ENCODE measurements at places on chromosomes 16 and 17.

GRCh38 chr16:2953706-2954627 is 10.1 kb upstream of the KREMEN2 start:
- no peak for DNase-seq

DNA sequence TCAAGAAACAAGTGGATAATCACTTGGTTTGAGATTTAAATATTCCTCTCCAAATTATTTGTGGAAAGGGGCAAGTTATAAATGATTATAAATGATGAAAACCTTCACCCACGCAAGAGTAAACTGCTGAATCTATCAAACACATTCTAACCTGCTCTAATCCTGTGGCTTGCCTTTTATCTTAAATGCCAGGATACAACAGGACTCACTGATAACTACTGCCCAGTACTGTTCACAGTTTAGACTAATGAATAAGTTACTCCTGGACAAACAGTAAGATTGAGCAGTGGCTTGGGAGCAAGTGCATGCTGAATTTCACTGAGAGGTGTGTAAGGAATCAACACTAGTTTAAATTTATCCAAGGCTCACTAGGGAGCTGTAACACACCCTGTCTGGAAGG is 31.1 kb downstream of the IGF2BP1 start:
- DNase-seq = no peak

- DNase-seq = no peak
Measured at GRCh38 chr16:58462997-58463941, 36.7 kb upstream of the NDRG4 start.

GRCh38 chr16:66344533-66345145 is 21.9 kb upstream of the CDH5 start:
- peak; percentile 53 for DNase-seq

- no peak for DNase-seq
Measured at GRCh38 chr17:65283704-65284103, 146.5 kb downstream of the RGS9 start.

- peak; percentile 91 for DNase-seq
Measured at GRCh38 chr17:29140051-29140621, 40.1 kb downstream of the MYO18A start.

- no peak for DNase-seq
Measured at GRCh38 chr16:28300327-28300726, 8.0 kb downstream of the SBK1 start.

DNA sequence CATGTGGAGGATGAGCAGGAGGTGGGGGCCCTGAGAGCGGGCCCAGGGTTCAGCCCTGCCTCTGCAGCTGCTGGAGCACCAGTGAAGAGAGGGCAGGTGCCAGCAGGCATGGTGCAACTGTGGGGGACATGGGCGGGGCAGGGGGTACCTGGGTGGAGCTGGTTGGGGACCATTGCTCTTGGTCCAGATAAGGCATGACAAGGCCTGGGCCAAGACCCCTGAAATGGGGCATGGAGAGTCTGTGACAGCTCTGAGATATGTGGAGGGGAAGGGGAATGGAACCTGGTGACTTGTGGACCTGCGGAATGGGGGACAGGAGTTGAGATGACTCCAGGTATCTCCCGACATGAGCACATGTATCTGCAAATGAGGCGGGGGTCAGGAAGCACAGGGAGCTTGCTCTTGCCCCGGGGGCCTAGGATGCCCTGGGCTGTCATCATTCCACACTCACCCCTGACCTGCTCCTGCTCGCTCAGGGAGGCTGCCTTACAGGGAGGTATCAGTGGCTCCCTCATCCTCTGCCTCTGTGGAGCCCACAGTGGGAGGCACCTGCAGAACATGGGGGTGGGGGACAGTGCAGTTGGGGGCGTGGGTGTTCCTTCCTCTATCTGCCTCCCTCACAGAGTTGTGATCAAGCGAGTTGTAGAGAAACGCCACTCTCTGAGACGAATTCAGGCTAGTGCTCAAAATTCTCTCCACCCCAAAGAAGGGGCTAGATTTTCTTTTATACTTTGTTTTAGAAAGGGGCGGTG is 40.2 kb downstream of the TMEM235 start:
- DNase-seq = no peak

DNA sequence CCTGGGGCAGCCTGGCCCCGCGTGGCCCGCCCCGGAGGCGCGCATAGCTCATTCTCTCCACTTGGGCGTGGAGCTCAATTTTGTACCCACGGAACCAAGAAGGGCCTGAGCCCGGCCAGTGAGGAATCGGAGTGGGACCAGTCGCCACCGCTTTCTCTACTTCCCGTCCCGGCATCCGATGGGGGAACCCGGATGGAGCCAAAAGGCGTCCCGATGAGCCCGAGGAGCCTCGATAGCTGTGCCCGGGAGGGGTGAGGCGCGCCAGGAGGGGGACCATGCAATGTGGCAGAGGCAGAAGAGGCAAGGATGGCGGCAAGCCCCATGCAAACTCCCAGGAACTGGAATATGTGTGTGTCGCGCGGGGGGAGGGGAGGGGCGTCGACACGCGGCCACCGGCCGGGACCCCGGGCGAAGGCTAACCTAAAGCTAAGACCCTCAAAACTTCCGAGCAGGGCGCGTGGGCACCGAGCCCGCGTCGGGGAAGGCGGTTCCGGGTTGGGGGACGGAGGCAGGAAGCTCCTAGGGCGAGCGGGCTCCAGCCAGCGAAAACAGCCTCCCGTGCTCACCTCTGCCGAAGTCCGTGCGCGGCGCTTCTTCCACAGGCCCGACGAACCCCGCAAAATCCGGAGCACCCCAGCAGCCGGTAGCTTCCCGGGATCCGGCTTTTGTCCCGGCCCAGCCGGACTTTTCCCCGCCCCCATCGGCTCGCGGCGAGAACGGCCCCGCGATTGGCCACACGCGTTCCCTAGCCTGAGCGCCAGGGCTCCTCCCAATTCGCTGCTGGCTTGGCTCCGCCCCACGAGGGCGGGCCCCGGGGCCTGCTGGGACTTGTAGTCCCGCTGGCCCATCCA is at the start of gene ACLY:
Gene ACLY, minus strand, starts transcription at position 638 of the 851 bp plus-strand sequence. CDS start 5,078 bp downstream, outside the sequence.
- DNase-seq = peak; percentile 97

- peak; percentile 23 for DNase-seq
Measured at GRCh38 chr16:87324411-87325275, 7.5 kb upstream of the C16orf95 start.

DNA sequence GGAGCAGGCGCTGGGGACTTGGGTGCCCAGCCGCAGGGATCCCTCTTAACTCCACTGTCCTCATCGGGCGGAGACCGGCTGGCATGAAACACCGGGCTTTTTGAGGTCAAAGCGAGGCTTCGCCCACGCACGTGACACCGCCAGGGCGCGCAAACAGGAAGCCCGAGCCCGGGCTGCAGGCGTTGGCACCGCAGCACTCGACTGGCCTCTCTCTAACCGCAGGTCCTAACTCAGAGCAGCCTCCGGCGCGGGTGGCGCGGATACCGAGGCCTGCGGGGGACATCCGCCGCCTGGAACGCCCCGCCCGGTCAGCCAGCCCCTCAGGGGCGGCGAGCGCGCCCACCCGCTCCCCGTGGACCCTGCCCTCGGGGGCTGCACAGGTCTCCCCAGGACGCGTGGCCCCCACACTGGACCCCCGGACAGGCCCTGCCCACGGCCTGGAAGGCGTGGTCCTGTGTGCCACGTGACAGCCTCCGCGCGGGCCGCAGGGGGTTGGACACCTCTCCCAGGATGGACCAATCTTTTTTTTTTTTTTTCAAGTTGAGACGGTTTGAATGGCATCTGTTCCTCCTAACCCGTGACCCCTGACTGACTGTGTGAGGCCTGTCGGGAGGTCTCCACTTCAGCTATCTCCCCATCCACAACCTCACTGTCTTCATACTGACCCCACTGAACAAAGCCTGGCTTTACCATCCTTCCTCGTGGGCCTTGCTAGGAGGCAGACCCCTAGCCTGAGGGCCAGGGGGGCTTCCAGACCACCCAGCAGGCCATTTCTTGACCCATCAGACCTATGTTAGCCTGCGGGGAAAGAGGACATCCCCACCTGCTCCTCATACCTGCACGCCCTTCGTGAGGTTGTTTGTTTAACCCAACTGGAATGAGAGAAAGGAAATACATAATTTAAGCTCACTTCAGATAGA is 8.4 kb upstream of the SLC47A2 start:
- peak; percentile 97 for DNase-seq

DNA sequence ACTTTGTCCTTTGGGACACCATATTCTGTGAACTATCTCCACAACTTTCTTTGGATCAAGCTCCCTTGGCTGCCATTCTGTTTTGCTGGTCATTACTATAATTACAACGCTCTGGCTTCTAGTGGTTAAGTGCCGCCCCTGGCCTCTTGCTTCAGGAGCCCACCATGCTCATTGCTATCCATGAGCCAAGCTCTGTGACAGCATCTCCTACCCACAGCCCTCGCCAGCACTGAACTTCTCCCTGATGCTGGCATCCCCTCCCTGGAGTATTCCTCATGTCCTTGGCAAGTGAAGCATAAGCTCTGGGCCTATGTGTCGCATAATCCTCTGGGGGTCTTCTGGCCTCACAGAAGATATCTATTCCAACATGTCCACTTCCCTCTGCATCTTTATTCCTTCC is 60.6 kb upstream of the DHX40 start:
- DNase-seq = no peak

- no peak for DNase-seq
Measured at GRCh38 chr17:67125924-67126323, 81.6 kb downstream of the CACNG1 start.

DNA sequence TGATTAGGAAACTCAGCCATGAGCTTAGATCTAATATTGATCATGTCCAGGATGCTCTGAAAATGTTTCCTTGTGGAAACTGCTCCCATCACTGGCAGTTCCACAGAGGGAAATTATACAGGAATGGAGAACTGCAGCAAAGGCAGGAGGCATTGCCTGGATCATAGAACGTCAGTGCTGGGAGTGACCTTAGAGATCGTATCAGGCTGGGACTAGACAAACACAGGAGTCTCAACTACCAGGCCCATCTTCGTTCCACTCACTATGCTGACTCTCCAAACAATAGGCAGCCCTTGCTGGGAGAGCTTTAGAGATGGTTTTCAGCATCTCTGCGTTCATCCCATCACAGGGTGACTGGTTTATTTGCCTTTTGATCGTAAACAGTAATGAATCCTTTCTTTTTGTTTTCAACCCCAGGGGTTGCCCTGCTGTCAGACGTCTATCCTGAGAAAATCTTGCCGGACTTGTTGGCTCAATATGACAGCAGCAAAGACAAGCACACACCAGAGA is 130.3 kb downstream of the TANGO6 start:
- DNase-seq = no peak

DNA sequence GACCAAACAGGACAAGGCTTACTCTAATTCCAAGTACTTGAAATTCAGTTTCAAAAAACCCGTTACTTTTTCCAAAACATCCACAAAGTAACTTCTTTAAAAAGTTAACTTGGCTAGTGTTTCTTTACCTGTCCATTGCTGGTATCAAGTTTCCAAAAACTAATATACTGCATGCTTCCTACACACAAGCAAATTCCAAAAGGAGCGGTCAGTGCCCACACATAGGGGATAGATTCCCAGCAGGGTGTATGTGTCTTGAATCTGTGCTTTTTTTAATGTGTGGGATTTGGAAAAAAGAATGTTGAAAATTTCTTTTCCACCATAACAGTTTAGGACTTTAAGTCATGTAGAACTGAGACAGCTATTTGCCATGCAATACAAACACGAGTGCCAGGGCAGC is 367.8 kb upstream of the SOX9 start:
- no peak for DNase-seq

GRCh38 chr17:77646046-77646430 is 312.5 kb upstream of the TNRC6C start:
- no peak for DNase-seq

GRCh38 chr16:49604602-49605001 is 231.0 kb downstream of the C16orf78 start:
- DNase-seq = no peak

- DNase-seq = peak; percentile 44
Measured at GRCh38 chr17:37774504-37774903, 29.6 kb upstream of the HNF1B start.

GRCh38 chr17:9230346-9230745 is 209.0 kb downstream of the NTN1 start:
- DNase-seq = no peak
